Sigmoid colon (tissue), 7 donors: ENCODE measurements at places on chromosomes 7 and 10.

DNA sequence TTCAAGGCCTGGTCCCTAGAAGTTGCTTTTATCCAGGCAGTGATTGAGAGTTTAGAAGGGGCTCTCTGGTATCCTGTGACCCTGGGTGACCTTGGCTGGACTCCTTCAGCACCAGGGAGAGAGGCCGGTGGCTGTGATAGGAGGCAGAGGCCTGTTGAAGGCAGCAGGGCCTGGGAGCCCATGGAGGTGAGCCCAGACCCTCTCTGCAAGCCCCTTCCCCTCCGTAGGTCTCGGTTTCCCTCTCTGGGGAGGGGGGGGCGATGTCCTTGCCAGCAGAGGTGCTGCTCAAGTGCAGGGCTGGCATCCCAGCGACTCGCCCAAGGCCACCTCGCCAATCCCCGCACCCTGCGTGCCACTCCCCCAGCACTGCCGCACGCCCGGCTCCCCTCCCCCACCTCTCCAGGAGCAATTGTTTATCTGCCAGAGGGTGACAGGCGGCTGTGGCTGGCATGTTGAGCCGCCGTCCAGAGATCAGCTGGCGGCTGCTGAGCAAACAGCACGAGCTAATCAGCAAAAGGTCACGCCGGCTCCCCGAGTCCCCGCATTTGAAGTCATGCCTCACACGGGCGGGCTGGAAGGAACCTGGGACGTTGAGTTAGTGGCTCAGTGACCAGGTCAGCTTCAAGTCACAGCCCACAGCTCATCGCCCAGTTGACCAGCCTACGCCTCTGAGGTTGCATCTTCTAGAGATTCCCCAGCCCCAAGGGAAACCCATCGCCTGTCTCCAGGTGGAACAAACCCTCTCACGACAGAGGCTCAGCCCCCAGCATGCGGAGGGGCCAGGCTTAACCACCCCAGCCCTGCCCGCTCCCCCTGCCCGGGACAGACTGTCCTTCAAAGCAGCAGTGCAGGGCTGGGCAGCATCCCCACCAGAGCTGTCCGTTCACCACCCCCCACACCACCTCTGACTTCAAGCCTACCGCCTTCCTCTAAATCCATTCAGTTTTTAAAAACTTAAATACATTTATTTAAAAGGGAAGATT, 43.7 kb downstream of the ELFN1 start:
- H3K27ac ChIP-seq, result no peak overlapping the region
- no peak for DNase-seq
- no peaks in the 10 kb centered on the region for H3K36me3 ChIP-seq
- H3K27me3 ChIP-seq, result peaks cover 28% of the 10 kb centered on the region
- no peak overlapping the region for H3K4me3 ChIP-seq

GRCh38 chr7:151088019-151088855, 2.0 kb downstream of the AGAP3 start:
- peak overlapping the region; percentile 96 for H3K27ac ChIP-seq
- H3K4me1 ChIP-seq, result peaks cover 55% of the 10 kb centered on the region
- DNase-seq, result no peak

DNA sequence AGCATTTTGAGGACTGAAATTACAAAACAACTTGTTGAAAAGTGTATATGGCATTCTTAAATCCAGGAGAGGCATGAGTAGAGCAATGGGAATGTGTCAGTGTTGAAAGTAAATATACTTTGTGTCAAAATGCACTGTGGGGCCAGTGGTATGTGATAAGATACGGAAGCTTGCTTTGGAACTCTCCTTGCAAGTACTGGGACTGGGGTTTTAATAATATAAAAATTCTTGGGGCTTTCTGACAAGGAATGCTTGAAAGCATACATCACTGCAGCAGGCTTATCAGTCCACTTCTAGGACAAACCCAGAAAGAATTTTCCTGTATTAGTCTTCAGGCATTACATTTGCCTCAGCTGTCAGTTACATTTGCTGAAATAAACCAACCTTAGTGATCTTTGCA, 472.8 kb upstream of the FZD8 start:
- no peak overlapping the region for H3K4me3 ChIP-seq
- H3K4me1 ChIP-seq, result no peaks in the 10 kb centered on the region
- H3K27me3 ChIP-seq, result no peaks in the 10 kb centered on the region
- no peak overlapping the region for H3K27ac ChIP-seq

GRCh38 chr7:104207348-104207730, 474 bp downstream of the ORC5 start:
- H3K4me1 ChIP-seq, result no peaks in the 10 kb centered on the region
- no peak for DNase-seq
- peak overlapping the region; percentile 77 for H3K4me3 ChIP-seq
- H3K27me3 ChIP-seq, result no peaks in the 10 kb centered on the region
- no peaks in the 10 kb centered on the region for H3K36me3 ChIP-seq
- H3K27ac ChIP-seq, result peak overlapping the region; percentile 89
